ENCODE measurements at places on chromosomes 7 and 10.

GRCh38 chr10:25026463-25026862 is 10.1 kb downstream of the THNSL1 start:
- DNase-seq, result no peak

- DNase-seq, result no peak
Measured at GRCh38 chr7:80411621-80412020, 100.2 kb downstream of the GNAT3 start.

DNA sequence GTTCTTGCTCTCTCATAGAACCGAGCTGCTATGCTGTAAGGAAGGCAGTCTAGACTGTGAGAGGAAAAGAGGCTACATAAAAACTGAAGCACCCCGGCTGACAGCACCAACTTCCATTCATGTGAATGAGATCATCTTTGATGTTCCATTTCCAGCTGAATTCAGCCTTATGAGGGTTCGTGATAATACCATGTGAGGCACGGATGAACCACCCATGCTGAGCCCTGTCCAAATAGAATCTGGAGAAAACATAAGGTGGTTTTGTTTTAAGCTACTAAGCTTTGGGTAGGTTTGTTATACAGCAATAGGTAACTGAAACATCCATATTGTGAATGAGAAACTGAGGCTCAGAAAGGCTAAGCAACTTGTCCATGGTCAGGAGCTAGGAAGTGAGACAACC is 6.9 kb upstream of the VAX1 start:
- no peak for DNase-seq

GRCh38 chr7:47803025-47803424 is 145.2 kb downstream of the PKD1L1 start:
- DNase-seq, result no peak

- no peak for DNase-seq
Measured at GRCh38 chr7:78179211-78179610, 380.6 kb downstream of the PHTF2 start.

DNA sequence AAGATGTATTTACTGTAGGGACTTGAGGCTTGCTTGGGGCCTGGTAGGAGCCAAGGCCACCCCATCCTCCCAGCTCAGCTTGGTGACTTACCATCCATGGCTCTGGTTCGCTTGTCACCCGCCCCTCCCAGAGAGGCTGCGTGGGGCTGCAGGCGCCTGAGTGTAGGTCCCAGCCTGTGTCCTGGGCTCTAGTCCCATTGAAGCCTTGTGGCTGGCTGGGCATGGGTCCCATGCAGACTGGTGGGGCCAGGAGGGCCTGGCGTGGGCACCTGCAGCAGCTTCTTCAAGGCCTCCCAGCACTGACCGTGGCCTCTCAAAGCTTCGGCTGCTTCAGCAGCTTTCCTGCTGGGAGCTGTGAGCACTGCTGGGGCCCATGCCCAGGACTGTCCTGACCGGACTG is 118.1 kb downstream of the INPP5A start:
- DNase-seq, result no peak

DNA sequence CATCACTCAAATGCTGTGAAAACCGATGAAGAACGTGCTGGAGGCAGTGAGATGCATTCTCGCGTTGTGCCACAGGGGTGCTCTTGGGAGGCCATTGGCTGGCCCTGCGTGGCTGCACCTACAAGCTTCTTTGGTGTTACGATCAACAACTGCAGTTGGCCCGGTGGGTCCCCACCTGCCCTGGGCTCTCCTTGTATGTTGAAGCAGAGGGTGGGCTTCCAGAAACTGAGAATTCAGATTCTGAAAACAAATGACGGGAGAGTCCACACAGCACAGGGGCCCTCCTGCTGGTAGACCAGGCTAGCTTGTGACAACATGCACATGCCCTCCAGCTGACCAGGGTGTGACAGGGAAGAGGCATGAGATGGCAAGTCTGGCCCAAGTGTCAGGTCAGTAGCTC is 23.7 kb upstream of the DDC start:
- DNase-seq, result no peak

DNA sequence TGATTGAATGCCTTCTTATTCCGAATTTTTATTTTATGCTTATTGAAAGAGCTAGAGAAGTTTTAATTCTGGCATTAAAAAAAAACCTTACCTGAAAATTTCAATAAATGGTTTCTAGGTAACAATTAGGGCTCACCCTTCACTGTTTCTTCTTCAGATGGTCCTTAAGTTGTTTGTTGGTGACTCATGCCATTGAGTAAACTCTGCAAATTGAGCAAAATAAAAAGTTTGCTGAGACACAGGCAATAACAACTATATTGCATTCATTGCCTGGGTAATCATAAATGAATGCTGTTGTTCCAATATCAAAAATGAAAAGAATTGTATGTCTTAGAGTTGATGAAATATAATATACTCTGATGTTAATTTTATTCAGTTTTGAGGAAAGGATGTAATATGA is 300.3 kb downstream of the CDK14 start:
- no peak for DNase-seq

GRCh38 chr7:11951909-11952308 is 119.9 kb upstream of the THSD7A start:
- no peak for DNase-seq

GRCh38 chr10:51288511-51288910 is 214.2 kb downstream of the PRKG1 start:
- no peak for DNase-seq

DNA sequence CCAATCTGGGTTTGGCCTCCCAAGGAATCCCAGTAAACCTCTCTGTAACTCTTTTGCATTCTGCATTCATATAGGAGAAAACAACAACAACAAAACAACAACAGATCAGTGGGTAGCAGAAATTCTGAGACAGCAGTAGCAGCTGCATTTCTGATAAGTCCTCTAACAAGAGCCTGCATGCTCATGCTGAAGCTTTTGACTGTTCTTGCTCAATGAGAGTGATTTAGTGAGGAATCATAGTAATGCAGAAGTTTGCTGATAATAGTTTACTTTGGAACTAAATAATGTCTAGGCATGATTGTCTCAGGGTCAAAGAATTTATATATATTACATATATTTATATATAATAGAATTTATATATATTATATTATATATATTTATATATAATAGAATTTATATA is 35.2 kb downstream of the BMPER start:
- no peak for DNase-seq

DNA sequence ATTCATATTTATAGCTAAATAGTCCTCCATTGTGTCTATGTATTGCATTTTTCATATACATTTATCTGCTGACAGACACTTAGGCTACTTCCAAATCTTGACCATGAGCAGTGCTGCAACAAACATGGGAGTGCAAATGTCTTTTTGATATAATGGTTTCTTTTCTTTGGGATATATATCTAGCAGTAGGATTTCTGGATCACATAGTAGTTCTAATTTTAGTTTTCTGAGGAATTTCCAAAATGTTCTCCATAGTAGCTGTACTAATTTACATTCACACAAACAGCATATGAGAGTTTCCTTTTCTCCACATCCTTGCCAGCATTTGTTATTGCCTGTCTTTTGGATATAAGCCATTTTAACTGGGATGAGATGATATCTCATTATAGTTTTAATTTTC is 1521.3 kb downstream of the REEP3 start:
- no peak for DNase-seq

DNA sequence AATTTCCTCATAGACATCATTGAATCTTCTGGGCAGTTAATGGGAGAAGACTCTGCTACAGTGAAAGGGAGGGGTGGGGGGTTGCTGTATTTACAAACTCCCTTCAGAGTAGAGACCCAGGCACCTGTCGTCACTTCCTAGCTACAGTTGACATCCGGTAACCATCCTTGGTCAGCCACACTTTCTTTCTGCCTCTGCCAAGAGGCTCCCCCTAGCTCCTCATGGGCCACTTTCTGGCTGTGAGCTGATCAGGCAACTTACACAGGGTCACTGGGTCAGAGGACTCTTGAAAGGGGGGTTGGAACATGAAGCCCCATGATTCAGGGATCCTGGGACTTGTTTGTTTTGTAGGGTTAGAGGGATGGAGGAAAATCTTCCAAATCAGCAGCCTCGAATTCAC is 1.2 kb downstream of the TECPR1 start:
- DNase-seq, result no peak

DNA sequence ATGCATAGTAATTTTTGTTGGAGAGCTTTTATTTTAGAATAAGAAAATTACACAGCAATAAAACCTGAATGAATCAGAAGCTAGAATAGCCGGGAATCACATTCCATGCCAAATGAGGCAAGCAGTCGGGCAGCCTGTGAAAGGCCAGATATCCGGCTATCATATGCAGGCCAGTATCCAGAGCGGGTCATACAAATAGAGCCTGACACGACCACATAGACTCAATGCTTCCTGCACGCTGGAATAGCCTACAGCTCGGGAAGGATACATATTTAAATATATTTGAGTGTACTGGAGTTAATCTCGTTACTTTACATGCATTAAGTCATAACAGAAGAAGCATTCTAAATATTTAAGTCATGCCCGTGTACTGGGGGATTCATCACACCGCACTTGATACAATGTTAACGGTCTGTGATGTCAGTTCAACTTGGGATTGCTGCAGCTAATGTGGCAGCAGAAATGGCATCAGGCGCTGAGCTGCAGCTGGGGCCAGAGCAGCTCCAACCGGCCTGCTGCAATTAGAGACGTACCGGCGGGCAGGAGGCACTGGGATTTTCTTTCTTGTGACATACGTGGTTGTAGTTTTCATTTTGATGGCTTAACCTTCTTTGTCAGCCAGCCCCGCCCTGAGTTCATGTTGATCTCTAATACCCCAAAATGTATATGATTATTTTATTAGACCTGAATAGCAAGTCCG is 112.0 kb downstream of the EBF3 start:
- no peak for DNase-seq

DNA sequence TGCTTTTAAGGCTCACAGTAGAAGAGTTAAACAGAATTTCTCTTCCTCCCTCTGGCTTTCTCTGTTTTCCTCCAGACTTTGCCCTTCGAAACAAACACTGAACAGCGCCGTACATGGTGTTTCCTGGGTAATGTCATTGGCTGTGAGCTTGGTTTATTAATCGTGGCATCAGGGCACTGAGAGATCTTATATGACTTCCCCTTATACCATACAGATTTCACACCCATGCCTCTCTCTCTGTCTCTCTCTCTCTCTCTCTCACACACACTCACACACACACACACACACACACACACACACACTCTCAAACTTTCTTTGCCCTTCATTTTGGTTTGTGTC is 195.5 kb downstream of the CREB5 start:
- no peak for DNase-seq

DNA sequence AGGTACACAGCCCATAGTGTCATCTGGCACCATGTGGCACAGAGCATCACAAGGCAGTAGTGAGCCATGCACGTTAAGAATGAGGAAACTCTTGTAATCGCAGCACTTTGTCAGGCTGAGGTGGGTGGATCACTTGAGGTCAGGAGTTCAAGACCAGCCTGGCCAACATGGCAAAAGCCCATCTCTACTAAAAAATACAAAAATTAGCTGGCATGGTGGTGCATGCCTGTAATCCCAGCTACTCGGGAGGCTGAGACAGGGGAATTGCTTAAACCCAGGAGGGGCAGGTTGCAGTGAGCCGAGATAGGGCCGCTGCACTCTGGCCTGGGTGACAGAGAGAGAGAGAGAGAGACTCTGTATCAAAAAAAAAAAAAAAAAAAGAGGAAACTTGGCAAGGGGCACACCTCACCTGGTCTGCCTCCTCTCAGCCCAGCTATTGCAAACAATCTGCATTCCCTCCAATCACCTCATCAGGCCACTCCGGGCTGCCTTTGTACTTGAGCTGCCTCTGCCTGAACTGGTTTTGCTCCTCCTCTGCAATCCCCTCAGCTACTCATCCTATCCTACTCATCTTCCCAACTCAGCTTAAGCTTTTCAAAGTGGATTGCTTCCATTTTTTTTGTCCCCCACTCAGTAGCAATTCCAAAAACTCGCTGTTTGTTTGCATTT is 46.0 kb upstream of the OPTN start:
- DNase-seq, result no peak

- no peak for DNase-seq
Measured at GRCh38 chr10:93468461-93469213, 13.5 kb downstream of the MYOF start.

DNA sequence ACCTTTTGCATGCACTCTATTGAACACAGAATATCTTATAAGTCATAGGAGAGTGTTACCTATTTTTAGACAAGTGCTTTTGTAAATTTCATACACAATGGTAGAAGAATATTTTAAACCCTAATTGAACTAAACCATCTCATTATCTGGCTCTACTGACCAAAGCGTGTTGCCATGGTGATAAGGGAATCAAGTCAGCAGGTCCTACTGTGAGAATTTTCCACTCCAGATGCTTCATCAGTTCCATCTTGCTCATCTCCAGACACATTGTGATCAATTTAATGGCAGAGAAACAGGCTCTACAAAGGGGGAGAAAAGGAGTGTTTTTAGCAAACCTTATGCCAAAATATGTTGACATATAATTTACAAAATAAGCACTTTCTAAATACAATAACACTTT is 621.9 kb upstream of the GHITM start:
- DNase-seq, result no peak

DNA sequence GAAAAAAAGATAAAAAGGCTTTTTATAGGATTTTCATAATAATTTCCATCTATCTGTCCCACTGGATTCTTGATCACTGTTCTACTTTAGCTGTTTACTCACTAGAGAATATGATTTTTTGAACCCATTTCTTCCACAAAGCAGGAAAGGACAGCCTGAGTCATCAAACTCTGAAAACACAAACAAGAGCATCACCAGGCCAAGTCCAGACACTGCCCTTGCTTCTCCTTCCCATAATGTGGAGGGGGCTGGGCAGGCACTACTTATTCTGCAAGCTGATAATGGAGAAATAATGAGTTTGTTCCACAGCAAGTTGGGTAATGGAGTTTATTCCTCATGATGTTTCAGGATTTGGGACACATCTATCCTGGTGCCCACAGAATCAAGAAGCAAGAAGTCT is 13.0 kb upstream of the KCNIP2 start:
- DNase-seq, result no peak

- no peak for DNase-seq
Measured at GRCh38 chr10:89342206-89342958, 14.6 kb downstream of the IFIT3 start.

- DNase-seq, result no peak
Measured at GRCh38 chr7:41738806-41739205, 35.9 kb upstream of the INHBA start.

- no peak for DNase-seq
Measured at GRCh38 chr7:118731854-118732253, 507.4 kb downstream of the ANKRD7 start.

- DNase-seq, result no peak
Measured at GRCh38 chr10:104688251-104689042, 47.4 kb downstream of the SORCS3 start.

- DNase-seq, result no peak
Measured at GRCh38 chr10:28822719-28823464, 145.6 kb downstream of the BAMBI start.

GRCh38 chr10:98910546-98910945 is 325.1 kb downstream of the HPSE2 start:
- DNase-seq, result no peak

DNA sequence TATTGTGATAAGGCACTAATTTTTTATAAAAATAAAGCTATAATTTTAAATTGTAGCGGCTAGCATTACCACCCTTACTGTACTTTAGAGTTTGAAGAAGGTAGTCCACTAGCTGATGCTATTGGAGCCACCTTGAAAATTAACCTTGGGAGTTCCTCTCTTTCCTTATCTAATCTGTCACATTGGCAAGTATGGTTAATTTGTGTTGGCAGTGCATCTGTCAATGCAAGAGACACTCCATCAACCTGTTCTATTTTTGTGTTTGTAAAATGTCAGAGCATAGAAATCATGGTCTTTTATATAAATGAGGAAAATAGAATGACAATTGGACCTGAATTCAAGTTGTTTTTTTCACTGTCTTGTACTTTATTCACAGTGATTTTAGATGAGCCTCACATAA is 20.5 kb downstream of the GLCCI1 start:
- no peak for DNase-seq
